ENCODE measurements at places on chromosomes 3 and 15. TPM values are rescaled to one million over a fixed set of nuclear protein-coding genes. Genes with fewer than 3 reads are reported as not detected.

The TTLL13 gene
- not detected for total RNA-seq

The UBXN7 gene
- 7.2 TPM for total RNA-seq

The CTXND1 gene
- total RNA-seq: 0.11 TPM

The SGO1 gene
- not detected for total RNA-seq

The IL17RC gene
- 82.5 TPM for total RNA-seq

The SPESP1 gene
- 6.1 TPM for total RNA-seq

The BFSP2 gene
- total RNA-seq: not detected

The MGA gene
- total RNA-seq: 25.3 TPM

The PRR23E gene
- total RNA-seq: not detected

The GOLGA8S gene
- total RNA-seq: not detected

The TPRG1 gene
- total RNA-seq: 6.4 TPM

The ATP10A gene
- total RNA-seq: 26.7 TPM

The RAB5A gene
- total RNA-seq: 54.9 TPM

The CADM2 gene
- total RNA-seq: 23.0 TPM

The GOLGA8J gene
- 0.75 TPM for total RNA-seq

The CYP11A1 gene
- total RNA-seq: 62.4 TPM

The SLC24A5 gene
- total RNA-seq: not detected

All from ascending aorta (tissue), 2 donors.